ENCODE measurements at places on chromosomes 5 and 9.

GRCh38 chr9:100286257-100286656 is 66.5 kb downstream of the TEX10 start:
- no peak for DNase-seq

GRCh38 chr9:113293285-113293878 is 9.8 kb downstream of the RNF183 start:
- no peak for DNase-seq

- no peak for DNase-seq
Observed at GRCh38 chr5:85813146-85813545, 804.6 kb upstream of the COX7C start.

- no peak for DNase-seq
Observed at GRCh38 chr9:72254901-72255545, 105.8 kb downstream of the GDA start.

- no peak for DNase-seq
Observed at GRCh38 chr9:91900797-91901177, 49.2 kb downstream of the ROR2 start.

DNA sequence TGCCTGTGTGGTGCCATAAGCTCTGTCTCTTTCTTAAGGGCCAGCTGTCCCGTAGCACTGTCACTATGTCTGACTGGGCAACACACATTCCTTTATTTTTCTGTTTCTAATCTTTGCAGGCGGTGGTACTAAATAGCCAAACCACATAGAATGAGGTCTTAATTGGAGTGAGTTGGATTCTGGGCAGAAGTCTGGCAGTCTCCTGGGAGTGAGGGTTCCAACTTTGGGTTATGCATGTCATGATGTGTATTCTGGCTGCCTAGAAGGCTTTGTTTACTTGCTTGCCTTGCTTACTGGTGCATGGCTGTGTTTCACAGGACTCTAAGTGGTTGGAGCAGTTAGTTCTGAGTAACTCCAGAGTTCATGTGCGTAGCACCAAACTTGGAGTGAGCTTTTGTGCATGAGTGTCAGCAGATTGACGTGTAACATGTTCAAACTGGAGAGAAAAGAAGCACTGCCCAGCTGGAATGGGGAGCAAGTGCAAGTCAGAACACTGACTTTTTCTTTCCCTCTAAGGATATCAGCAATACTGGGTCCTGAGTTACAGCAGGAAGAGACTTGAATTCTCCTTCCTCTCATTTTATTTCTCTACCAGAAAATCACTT is 185.8 kb downstream of the PCSK1 start:
- no peak for DNase-seq

- DNase-seq, result no peak
Observed at GRCh38 chr9:70835323-70835722, 286.1 kb downstream of the TRPM3 start.

GRCh38 chr5:57119031-57119430 is 54.8 kb upstream of the GPBP1 start:
- no peak for DNase-seq

DNA sequence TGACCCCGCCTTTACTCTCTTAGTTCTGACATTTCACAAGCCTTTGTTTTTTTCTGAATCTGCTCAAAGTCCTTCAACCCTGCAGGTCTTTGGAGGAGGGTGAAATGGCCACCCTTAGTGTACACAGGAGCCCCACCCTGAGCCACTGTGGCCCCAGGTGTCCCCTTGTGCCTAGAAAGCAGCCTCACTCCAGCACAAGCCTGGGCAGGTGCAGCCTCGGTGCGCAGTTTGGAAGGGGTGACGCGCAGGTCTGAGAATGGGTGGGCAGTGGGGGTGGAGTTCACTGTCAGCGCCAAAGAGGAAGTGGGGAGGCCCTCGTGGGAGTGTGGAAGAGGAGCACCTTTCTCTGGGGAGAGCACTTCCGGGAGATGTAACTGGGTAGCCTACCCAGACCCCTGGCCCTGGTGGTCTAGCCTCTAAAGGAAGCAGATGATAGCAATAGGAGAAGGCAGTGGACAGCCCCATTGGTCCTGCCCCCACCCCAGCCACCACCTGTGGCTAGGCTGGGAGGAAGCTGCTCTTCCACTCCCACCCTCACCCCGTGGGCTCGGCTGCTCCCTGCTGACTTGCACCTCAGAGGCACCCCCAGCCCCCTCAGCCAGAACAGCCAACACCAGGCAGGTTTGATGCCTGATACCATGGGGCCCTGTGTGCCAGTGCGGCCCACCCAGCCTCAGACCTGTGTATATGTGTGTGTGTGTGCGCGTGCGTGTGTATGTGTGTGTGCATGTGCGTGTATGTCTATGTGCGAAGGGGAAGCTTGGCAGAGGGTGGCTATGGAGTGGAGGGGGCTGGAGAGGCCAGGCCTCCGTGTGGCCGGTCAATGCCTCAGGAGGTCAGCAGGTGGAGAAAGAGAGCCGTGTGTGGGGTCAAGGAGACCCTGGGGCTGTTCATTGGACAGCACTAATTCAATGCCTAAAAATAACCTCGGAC is 16.8 kb upstream of the DAB2IP start:
- DNase-seq, result no peak

GRCh38 chr5:41918105-41918504 is 7.0 kb upstream of the FBXO4 start:
- DNase-seq, result no peak

DNA sequence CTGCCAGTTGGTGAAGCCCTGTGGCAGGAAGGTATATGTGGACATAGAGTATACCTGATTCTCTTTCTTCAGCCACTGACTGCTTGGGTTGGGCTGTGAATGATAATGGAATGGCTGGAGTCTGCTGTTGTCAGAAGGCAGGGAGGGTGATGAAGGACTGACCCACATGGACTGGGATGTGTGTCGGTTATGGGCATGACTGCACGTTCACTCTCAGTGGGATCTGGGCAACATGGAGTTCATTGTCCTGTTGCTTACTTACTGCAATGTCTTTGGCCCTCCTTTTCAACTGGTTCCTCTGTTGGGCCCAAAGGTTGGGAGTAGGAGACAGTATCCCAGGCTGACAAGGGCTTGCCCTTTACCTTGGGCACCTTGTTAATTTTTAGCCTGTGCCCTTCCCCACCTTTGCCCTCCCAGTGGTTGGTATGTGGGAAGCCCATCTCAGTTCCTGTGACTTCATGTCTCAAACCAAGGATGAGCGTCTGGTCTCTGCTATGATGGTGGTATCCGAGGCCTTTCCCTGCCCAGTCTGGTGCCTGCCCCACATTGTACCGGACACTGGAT is 34.6 kb downstream of the FAXDC2 start:
- DNase-seq, result no peak

- DNase-seq, result no peak
Observed at GRCh38 chr5:113317636-113318035, 117.2 kb downstream of the TSSK1B start.

GRCh38 chr5:71884926-71885325 is 165.9 kb downstream of the CARTPT start:
- no peak for DNase-seq

GRCh38 chr5:179044765-179045164 is 15.4 kb upstream of the ZNF354C start:
- no peak for DNase-seq

- DNase-seq, result no peak
Observed at GRCh38 chr5:137185193-137185592, 313.9 kb downstream of the SPOCK1 start.

DNA sequence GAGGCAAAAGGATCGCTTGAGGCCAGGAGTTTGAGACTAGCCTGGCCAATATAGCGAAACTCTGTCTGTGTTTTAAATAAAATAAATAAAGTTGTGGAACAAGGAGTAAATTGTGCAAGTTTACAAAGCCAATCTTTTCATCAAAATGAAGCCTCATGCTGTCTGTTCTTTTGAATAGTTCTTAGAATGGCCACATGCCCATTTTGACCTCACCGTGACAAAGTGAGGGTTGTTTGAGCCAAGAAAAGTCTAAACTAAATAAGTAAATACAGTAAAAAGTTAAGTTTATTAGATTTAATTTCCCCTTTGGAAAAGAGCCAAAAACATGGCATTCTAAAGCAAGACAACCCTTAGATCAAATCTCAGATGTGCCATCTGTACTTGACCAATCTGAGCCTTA is 165.7 kb downstream of the NDUFS4 start:
- no peak for DNase-seq

GRCh38 chr5:62029303-62029702 is 276.7 kb upstream of the KIF2A start:
- DNase-seq, result no peak

DNA sequence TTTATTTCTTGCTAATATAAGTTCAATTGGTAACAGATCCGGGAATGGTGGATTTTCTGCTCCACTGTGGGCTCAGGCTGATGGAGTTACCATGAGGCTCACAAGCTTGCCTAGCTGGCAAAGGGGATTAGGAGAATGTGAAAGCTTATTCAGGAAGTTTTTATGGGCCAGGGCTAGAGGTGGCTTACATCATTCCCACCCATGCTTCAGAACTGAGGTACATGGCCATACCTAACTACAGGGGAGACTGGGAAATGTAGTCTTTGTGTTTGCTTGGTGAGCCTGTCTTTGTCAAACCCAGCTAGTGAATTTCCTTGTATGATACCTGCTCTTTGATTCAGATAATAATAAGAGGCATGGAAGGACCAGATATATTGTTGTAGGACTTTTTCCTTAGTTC is 105.9 kb upstream of the DHFR start:
- no peak for DNase-seq

GRCh38 chr5:155091768-155092717 is 78.5 kb downstream of the KIF4B start:
- no peak for DNase-seq

GRCh38 chr5:137507150-137507549 is 8.0 kb upstream of the SPOCK1 start:
- no peak for DNase-seq

- no peak for DNase-seq
Observed at GRCh38 chr9:35035851-35036701, 36.3 kb downstream of the VCP start.

DNA sequence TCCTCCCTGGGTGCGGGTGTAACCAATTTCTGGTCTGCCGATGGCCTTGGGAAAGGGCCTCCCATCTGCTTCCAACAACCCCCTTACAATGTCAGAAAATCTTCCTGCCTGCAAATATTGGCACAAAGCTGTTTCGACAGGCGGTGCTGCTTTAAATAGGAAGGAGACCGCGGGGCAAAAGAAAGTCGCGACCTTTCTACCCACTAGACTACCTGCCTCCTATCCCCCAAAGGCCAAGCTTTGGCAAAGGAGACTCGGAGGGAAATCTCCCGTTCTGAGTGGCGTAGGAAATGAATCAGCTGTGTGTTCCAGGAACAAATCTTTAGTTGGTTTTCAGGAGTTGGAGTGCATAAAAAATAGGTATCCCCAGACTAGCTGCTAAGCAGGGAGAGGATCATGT is 36.8 kb upstream of the NFIB start:
- DNase-seq, result no peak

DNA sequence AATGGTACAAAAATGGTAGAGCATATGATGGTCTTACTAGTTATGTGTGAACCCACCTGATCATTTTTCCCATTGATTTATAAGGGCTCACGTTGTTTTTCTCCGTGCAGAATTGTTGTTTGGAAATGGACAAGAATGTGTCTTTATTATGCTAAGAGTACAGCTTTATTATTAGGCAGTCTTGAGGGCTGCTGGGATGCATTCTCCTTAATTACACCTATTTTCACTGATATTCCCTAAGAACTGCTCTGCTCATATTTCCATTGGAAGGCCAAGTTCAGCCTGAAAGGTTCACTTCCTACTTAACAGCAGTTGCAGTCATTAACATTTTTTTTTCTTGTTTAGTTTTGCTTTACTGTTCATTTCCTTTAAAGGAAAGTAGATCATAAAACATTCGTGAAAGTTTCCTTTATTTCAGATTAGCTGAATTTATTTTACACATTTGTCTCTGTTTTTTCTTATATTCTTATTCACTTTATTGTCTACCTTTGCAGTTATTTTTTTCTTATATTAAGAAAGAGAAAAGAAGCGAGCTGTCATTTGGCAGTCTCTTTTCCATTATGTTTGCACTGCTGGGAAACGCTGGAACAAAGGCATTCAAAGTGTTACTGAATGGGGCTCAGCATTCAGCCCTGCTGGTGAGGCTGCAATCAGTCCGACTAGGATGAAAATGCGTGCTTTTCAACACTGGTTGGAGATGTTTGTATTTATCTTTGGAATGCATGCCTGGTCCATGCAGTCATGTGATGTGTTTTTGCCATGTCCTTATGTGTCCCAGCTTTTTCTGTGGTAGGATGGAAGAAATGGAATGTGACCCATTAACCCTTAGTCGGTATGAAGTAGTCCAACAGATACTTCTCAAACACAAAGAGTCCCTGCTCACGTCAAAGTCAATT is 602.7 kb upstream of the ZNF608 start:
- no peak for DNase-seq

DNA sequence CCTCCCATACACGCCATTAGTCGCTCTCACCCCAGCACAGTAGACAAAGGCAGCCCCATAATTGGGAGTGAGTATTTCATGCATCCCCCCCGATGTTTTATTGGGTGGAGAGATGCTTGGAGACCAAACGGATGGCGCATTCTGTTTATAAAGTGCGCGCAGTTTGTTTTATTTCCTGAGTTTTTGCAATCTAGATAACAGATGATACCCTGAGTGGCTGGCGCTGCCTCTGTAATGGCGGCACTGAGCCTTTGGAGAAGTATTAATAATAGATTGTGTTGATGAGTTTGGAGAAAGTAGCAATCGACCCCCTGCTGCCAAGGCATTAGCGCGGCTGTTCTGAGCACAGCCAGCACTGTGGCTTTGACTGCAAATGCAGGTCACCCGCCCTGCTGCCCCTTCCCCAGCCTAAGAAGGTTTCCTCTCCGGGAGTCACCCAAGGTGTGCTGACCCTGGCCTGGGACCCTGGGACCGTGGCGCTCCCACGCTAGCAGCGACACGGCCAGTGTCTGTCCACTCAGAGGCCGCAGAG is 74.3 kb downstream of the LMX1B start:
- DNase-seq, result no peak

DNA sequence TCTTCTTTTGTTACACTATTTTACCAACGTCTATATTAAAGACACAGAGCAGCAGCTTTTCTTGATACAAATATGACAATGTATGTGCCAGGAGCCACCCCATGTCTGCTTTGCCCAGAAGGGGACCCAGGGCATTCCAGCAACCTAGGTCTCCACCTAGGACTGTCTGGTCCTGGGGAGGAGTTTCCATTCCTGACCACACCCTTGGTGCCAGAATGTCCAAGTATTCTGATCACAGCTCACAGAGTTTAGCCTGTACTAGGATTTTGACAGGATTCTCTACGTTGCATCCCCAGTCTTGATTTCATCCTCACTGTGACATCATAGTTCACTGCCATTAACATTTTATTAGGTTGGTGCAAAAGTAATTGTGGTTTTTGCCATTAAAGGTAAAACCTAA is 224.7 kb downstream of the SREK1 start:
- no peak for DNase-seq
